Anterior cingulate cortex (tissue), 58 donors: ENCODE measurements at places on chromosomes 2 and 18.

GRCh38 chr2:226664140-226664539 lies 135.5 kb downstream of the IRS1 start:
- no peak for DNase-seq

- no peak for DNase-seq
Observed at GRCh38 chr2:197614532-197614931, 60.9 kb downstream of the RFTN2 start.

- no peak for DNase-seq
Observed at GRCh38 chr2:201707142-201707541, 8.7 kb upstream of the MPP4 start.

DNA sequence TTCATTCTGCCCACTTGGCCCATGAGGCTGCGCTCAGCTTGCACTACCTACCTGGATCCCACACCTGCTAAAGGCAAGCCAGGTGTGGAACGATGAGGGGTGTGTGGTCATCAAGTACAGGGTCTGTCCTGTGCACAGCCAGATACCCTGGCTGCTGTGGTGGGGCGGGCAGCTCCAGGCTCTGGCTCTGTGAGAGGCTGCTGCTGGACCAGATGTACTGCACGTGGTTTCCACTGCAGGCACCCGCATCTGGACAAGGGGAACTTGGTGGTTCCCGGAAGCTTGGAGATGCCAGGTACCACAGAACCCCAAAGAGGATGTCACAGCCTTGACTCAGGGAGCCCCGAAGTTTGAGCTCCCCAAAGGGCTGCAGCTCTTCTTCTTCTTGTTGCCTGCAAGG lies 68.1 kb upstream of the ZNF804A start:
- DNase-seq: no peak

GRCh38 chr2:98460573-98461497 lies 16.2 kb downstream of the INPP4A start:
- no peak for DNase-seq

DNA sequence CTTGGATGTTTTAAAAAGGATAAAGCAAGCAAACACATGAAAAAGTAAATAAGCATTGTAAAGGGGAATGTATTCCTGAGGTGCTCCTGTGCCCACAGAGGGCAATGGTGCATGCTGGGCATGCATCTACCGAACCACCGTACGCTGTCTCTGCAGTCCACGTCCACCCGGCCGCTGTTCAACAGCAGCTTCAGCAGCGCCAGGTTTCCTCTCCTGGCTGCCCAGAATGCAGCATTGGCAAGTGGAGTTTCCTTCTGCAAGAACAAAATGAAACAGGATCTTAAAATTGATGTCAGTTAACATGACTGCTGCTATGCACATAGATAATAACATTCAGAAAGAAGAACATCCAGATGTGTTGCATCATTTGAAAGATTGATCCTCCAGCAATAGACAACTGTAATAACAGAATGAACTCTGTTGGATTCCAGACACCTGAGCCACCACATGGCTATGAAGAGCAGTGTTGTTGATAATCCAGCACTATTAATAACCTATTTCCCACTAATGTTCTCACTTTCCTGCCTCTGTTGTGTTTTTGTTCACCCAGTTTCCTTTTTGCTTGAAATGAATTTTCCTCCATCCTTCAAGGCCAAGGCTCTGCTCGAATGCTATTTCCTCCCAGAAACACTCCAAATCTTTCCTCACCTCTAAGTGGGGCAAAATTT lies 13.6 kb downstream of the ANKRD29 start:
- no peak for DNase-seq

- no peak for DNase-seq
Observed at GRCh38 chr2:219737270-219737691, 109.9 kb downstream of the SLC4A3 start.

DNA sequence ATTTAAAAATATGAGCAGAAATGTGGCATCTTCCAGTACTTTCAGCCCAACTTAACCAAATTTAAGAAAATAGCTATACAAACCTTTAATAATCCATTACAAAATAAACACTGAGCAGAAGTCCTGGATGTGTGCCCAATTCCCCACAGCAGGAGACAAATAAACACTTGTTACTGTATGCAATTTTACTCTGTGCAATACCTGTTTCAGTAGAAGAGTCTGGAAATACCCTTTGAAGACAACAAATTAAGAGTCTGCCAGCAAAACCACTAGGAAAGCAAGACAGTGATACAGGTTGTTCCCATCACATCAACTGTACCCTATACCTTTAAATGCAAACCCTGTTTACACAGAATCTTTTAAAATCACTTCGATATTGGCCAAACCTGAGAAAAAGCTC lies 41.4 kb upstream of the RNU4ATAC start:
- DNase-seq: no peak

GRCh38 chr2:144965172-144965571 lies 445.3 kb upstream of the ZEB2 start:
- DNase-seq: no peak

GRCh38 chr18:75267643-75268363 lies 57.2 kb downstream of the TSHZ1 start:
- no peak for DNase-seq

GRCh38 chr2:229856413-229856812 lies 65.4 kb downstream of the TRIP12 start:
- no peak for DNase-seq

DNA sequence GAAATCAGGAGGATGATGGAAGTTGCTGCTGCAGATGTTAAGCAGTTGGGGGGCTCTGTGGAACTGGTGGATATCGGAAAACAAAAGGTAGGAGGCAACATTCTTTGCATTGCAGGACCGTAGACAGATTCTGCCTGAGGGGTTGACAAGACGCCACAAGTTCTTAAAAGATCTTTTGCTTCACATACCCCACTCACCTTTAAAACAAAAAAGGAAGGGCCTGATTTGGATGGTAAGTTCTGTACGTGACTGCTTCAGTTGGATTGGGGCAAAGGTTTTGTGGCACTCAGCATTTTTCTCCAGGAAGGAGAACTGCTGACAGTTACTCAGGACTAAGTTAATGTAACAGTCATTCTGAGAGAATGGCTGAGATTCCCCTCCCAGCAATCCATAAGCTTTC lies 5.2 kb downstream of the CNDP2 start:
- no peak for DNase-seq

DNA sequence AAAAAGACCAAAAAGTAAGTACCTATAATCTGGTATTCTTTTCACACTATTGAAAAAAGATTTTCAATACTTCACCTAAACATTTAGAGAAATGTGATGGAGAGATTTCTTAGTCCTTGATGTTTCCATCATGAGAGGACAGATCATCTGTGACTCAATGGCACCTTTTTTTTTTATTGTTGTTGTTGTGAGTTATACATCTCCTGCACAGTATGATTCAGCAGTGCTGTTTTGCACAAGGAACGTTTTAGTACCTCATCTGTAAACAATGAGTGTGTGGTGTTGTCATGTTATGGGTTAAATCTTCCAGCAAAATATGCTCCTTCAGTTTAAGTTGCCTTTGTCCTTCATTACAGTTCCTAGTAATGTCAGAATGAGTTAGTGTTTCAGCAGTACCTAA lies 2.2 kb downstream of the KIAA1328 start:
- DNase-seq: no peak

DNA sequence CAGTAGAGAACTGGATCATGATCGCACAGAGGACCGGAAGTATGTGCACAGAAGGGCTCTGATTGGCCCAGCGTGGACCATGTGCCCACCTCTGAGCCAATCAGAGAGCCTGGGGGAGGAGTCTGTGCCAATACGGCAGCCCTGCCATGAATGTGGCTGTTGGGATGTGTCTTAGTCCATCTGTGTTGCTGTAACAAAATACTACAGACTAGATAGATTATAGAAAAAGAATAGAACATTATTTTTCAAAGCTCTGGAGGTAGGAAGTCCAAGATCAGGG lies 132.0 kb downstream of the NDUFA10 start:
- no peak for DNase-seq

DNA sequence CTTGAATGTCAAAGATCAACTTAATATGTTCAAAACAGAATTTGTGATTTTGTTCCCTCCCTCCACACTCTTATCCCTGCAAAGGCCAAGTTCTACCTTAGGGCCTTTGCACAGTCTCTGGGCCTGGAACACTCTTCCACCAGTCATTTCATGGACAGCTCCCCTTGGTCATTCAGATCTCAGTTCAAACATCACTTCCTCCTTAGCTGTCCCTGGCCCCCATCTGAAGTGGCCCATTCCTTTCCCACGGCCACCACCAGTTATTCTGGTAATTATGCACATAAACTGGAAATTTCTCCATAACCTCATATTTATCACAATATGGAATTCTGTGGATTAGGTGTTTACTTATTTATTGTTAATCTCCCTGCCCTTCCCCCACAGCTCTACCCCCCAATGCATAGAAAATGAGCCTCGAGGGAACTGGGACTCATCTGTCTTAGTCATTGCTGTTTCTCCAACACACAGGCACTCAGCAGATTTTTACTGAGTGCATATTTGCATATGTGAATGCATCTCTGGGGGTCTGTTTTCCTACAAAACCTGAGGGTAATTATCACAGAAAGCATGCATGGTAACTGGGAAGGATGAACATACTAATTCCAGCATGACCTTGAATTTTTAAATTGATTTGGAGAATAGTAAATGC lies 35.5 kb upstream of the SPTBN1 start:
- no peak for DNase-seq

GRCh38 chr2:118239284-118239683 lies 151.0 kb downstream of the INSIG2 start:
- no peak for DNase-seq

DNA sequence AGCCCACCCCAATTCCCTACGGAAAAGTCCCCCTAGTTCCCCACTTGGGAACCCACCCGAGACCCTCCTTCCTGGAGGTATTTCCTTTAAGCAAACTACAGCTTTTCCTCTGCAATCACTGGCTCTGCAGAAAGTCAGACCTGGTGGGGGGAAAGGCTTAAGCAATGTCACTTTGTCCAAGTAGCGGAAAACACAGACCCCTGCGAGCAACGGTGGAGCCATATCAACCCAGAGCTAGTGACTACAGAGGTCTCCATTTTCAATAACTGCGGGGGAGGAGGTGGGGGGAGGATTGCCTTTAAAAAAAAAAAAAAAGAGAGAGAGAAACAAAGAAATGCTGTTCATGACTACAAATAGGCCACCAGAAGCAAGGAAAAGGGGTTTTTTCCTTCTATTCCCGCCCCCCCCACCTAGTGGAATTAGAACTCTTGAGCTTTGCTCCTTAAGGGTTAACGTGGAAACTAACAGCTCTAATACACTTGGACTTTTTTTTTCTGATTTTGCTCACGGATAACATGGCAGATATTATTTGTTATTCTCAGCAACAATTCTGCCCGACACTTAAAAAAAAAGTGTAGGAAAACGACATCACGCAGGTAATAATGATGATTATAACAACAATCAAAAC lies 1.1 kb upstream of the FRZB start:
- no peak for DNase-seq

DNA sequence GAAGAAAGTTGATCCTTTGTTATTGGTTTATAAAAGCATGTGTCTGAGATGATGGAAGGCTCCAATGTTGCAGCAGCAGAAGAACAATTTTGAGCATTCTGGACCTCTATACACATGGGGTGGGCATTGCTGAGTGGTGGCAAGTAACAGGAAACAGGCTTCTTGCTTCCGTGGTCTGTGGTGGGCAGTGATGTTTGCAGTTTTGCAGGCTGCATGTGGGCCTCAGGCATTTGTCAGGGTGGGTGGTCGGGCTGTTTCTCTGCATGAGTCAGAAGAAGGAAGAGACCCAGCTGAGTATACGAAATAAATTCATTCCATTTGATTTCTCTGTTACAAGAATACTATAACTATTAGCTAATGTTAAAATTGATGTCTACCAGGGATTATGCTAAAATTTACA lies 239.5 kb upstream of the COL3A1 start:
- no peak for DNase-seq

DNA sequence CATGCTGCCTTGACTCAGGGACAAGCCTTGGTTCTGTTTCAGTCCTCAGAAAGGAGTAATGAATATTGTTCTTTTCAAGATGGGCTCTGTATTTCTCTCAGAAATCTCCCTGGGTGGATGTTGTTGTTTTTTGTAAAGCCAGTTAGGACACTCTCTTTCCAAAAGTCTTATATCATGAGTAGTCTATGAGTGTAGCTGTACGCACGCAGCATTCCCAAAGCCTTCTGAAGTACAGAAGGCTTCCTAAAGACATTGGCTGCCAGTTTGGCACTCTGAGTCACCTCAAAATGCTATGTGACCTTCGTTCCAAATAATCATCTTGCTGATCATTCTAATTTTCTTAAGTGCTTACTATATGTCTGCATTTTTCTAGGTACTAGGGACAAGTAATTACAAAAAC lies 16.7 kb upstream of the GTF2A1L start:
- DNase-seq: no peak

DNA sequence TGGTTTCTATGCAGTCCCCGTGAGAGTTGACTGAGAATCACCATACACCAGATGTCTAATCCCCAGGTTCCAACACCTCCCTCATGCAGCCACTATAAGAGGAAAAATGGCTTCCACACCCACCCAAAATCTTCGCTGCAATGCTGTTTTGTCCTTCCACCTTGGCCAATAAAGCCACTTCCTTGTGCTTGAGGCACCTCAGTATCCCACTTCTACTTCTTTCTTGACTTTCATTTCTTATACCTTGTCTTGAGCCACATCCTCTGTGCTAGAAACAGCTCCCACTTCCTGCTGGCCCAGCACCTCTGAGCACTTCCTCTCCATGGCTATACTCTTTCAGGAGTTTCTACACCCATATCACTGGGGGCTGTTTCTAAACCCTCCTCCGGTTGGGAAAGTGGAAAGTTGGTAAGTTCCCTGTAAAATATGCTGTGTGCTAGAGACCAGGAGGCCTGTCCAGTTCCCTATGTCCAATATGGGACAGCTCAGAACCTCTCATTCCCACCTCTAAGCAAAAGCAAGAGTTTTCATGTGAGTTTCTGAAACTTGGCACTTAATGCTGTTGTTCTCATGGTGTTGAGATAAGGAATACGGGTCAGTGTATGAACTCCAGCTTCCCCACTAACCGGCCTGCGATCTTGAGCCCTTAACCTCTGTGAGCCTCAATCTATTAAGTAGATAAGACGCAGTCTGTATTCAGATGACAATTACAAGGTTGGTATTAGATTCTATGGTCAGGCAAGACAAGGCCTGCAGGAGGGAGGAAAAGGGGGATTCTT lies 209.1 kb upstream of the ID2 start:
- no peak for DNase-seq

GRCh38 chr2:24981411-24982136 lies 9.8 kb upstream of the DNAJC27 start:
- no peak for DNase-seq

- no peak for DNase-seq
Observed at GRCh38 chr18:73861771-73862170, 285.9 kb downstream of the FBXO15 start.

DNA sequence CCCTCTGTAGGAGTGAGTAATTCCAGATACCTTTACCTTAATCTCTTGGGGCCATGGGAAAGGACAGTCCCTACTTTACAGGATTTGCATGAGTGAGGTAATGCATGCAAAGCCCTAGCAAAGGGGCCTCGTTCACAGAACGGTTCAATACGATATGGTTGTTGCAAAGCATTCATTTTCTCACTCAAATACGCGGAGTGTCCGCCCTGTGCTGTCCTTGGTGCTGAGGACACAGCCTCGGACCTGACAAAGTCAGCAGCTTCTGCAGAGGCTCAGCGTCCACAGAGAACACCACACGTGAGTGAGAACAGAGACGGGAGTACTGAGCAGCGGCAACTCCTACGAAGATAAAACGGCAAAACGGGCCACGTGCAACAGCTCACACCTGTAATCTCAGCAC lies 125.7 kb downstream of the EIPR1 start:
- no peak for DNase-seq
